ENCODE measurements at places on chromosomes 5 and 9.

- peaks cover 26% of the 10 kb centered on the region for H3K36me3 ChIP-seq
- H3K4me1 ChIP-seq = peaks cover 56% of the 10 kb centered on the region
- peak overlapping the region; percentile 86 for H3K27ac ChIP-seq
These were observed 36.2 kb downstream of the SH3PXD2B start for GRCh38 chr5:172417983-172418630.

GRCh38 chr9:137774775-137775386 lies 102.7 kb upstream of the CACNA1B start:
- H3K27ac ChIP-seq = no peak overlapping the region
- DNase-seq = no peak
- no peaks in the 10 kb centered on the region for H3K27me3 ChIP-seq
- no peaks in the 10 kb centered on the region for H3K4me1 ChIP-seq

GRCh38 chr9:82923092-82923911 lies 139.6 kb downstream of the RASEF start:
- peak; percentile 29 for DNase-seq
- no peaks in the 10 kb centered on the region for H3K27me3 ChIP-seq
- no peaks in the 10 kb centered on the region for H3K4me1 ChIP-seq
- no peaks in the 10 kb centered on the region for H3K36me3 ChIP-seq
- H3K27ac ChIP-seq = no peak overlapping the region

DNA sequence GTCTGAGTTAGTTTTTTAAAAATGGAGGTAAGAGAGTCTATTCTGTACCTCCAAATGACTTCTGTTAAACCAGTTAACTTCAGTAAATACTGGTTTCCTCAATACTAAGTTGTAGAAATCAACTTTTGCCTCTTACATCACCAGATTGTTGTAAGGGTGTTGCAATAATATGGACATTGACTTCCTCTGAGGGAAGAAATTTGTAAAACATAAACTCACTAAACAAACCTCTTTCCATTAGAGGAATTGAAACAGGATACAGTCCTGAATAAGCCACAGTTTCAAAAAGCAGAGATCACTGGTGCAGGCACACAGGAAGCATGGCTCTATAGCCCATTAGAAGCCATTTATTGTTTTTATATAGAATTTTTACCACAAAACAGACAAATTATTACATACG lies 32.7 kb upstream of the SLCO6A1 start:
- no peaks in the 10 kb centered on the region for H3K27me3 ChIP-seq
- H3K4me1 ChIP-seq = no peaks in the 10 kb centered on the region
- H3K27ac ChIP-seq = no peak overlapping the region
- peak; percentile 23 for DNase-seq

DNA sequence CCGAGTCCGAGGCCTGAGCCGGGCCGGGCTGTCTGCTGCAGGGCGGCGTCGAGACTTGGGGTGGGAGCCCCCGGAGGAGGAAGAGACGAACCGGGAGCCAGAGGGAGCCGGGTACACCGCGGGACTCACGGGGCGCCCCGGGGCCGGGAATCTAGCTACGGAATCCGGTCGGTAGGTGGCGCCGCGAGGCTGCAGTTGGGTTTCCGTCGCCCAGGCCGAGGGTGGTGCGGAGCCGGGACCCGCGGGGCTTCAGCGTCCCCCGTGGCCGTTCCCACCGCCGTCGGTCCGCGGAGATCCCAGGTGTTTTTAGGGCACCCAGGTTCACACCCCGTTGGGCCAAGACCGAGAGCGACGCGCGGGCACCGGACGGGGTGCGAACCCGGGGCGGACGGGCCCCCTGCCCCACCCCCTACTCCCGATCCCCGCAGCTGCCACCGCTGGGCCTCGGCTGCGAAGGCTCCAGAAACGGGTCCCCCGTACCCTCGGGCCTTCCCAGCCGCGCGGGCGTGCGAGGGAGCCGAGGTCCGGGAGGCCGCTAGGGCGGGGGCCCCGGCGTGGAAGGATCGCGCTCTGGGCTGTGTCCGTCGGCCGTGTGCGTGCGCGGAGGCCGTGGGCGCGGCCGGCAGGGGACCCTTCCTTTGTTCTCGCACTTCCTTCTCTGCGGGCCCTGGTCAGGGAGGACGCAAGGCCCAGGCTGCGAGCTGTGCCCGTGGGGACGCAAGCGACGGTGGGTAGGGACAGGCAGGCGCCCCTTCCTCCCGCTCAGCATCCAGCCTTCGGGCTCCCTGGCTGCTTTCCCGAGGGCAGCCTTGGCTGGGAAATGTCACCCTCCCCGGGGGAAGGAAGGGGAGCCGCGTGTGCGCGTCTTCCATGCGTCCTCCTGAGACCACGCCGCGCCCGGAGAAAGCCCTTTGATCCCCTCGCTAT lies 146.6 kb downstream of the GAPVD1 start:
- H3K27ac ChIP-seq = peak overlapping the region; percentile 71
- H3K27me3 ChIP-seq = peaks cover 25% of the 10 kb centered on the region
- H3K36me3 ChIP-seq = no peaks in the 10 kb centered on the region

DNA sequence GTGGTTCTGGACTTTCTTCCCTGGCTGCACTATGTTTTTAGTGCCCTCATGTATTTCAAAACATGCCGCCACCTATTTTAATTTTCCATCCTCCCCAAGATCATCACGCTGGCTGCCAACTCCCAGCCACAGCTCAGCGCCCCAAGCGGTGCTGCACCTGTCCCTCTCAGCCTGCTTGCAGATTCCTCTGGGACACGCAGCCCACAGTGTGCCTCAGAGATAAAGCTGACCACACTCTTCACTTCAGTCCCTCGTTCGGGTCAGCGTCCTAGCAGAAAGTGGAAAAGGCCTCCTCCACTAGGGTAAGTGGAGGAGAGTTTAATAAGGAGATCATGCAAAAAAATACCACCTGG lies 56.2 kb upstream of the CKS2 start:
- DNase-seq = no peak
- H3K27me3 ChIP-seq = no peaks in the 10 kb centered on the region
- H3K27ac ChIP-seq = no peak overlapping the region
- no peaks in the 10 kb centered on the region for H3K4me1 ChIP-seq

DNA sequence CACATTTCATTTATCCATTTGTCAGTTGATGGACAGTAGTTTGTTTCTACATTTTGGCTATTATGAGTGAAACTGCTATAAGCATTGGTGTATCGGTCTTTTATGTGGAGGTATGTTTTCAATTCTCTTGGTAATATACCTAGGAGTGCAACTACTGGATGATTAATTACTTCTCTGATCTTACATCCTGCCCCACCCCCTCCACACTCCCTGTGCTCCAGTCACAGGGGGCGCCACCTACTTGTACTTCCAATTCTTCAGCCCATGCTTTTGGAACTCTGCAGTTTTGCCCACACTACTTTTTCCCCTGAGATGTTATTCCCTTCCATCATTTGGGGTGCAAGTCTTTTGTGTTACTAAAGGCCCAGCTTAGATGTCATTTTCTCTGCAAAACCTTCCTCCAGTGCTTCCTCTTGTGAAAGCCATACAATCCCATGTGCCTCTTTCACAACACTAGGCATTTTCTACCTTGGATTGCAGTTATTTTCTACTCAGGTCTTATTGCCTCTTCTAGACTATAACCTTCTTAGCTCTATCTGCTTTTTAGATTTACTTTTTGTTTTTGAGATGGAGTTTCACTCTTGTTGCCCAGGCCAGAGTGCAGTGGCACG lies 42.1 kb downstream of the SEC61B start:
- no peak overlapping the region for H3K4me3 ChIP-seq
- H3K36me3 ChIP-seq = no peaks in the 10 kb centered on the region
- DNase-seq = no peak
- no peak overlapping the region for H3K27ac ChIP-seq
- H3K4me1 ChIP-seq = peaks cover 15% of the 10 kb centered on the region

- no peaks in the 10 kb centered on the region for H3K4me1 ChIP-seq
- no peak for DNase-seq
- H3K27me3 ChIP-seq = no peaks in the 10 kb centered on the region
- no peak overlapping the region for H3K4me3 ChIP-seq
These were observed 161.8 kb downstream of the PALM2AKAP2 start for GRCh38 chr9:109941771-109942170.

DNA sequence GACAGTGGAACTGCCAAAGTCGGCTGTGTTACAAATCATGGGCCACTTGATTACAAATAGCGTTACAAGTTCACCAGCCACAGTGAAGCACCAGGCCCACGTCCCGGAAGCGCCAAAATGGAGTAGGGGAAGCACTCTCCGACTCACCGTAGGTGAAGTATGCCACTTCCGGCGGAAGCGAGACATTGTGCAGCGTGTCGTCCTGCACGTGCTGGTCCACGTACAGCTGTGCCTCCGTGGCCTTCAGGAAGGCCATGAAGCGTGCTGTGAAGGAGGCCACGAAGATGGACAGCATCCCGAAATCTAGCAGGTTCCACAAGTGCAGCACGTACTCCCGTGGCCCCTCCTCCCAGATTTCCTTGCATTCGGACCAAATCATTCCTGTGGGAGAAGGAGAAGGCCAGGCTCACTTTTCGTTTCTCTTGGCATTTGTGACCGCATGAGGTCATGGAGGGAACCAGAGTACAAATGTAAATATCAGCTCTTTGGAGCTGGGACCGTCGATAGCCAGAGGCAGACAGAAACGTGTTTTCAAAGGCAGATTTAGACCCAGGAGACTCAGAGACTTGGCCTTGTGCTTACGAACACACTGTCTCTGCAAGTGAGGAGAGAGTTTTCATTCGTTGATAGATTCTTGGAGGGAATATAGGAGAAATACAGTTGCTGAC lies 58.7 kb upstream of the SMIM32 start:
- no peaks in the 10 kb centered on the region for H3K27me3 ChIP-seq
- no peaks in the 10 kb centered on the region for H3K4me1 ChIP-seq
- no peak overlapping the region for H3K27ac ChIP-seq
- no peak for DNase-seq
- no peak overlapping the region for H3K4me3 ChIP-seq
- no peaks in the 10 kb centered on the region for H3K36me3 ChIP-seq

DNA sequence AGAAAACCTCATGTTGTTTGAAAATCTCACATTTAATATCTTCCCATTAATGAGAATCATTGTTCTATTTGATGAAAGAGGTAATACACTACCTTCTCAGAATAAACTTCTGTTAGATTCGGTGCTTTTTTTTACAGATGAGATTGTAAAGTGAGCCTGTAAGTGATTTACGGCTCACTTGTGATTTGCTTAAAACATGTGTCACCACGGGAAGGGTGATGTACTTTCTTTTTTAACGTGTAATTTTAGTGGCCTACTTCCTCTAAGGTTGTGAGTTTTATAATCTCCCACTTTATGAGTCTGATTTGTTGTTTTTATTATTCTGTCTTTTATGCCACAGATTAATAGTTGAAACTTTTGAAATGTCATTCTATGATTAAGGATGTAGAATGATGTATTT lies 15.9 kb downstream of the ANXA1 start:
- no peak for DNase-seq
- no peak overlapping the region for H3K27ac ChIP-seq
- H3K36me3 ChIP-seq = peaks cover 74% of the 10 kb centered on the region
- no peak overlapping the region for H3K4me3 ChIP-seq
- no peaks in the 10 kb centered on the region for H3K27me3 ChIP-seq

DNA sequence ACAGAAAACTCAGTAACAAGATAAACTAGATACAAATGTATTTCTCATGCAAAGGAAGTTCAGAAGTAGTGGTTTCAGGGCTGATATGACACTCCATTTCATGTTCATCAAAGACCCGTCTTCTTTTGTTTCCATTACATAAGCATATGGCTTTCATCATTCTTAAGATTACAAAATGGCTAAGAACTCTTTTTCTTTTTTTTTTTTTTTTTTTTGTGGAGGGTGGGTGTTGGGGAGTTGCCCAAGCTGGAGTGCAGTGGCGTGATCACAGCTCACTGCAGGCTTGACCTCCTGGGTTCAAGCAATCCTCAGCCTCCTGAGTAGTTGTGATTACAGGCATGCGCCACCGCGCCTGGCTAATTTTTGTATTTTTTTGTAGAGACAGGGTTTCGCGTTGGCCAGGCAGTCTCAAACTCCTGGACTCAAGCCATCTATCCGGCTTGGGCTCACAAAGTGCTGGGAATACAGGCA lies 22.0 kb upstream of the PTBP3 start:
- H3K27ac ChIP-seq = no peak overlapping the region
- no peaks in the 10 kb centered on the region for H3K4me1 ChIP-seq
- DNase-seq = no peak

DNA sequence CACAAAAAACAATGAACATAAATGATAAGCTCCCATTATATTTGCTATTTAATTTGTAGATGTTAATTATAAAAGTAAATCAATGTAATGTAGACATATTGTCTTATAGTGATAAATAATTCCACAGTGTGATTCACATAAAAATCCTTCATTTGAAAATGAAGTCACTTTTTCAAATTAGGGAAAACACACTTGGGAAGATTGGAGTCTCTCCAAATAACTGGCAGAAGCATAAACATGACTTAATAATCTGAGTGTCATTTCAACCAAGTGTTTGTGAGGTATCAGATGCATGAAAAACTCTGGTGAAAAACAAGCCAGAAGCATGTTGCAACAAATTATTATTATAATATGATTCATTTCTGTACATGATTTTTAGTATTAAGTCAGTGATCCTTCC lies 102.2 kb downstream of the CETN3 start:
- DNase-seq = no peak
- no peak overlapping the region for H3K27ac ChIP-seq
- no peaks in the 10 kb centered on the region for H3K27me3 ChIP-seq
- no peaks in the 10 kb centered on the region for H3K36me3 ChIP-seq

DNA sequence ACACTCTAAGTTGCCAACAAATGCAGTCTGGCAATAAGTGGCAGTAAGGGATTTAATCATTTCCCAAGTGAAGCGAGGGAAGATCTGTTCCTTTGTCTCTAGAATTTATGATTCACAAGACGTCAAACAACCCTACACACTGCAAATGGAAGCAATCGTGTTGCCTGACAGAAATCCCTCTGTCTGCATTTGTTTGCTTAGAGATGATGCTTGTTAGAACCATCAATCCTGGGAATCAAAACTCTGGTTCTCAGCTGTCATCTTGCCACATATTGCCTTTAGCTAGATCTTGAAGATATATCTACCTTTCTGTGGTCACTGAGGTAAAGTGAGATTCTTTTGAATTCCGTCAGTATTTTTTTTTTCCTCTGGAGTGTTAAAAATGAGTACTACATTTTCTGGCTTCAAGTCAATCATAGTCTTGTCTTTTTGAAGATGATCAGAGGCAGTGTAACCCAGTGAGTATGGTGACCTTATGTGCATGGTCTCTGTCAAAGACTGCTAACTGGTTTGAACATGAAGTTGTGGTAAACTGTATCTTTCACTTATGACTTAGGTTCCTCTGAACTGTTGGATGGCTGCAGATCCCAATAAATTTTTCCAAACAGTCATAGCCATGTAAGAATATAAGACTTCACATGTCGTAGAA lies 106.4 kb upstream of the STARD4 start:
- H3K36me3 ChIP-seq = no peaks in the 10 kb centered on the region
- H3K4me3 ChIP-seq = no peak overlapping the region
- no peak overlapping the region for H3K27ac ChIP-seq
- H3K4me1 ChIP-seq = no peaks in the 10 kb centered on the region
- DNase-seq = no peak
- no peaks in the 10 kb centered on the region for H3K27me3 ChIP-seq

All from stomach (tissue), 19 donors.